ENCODE measurements at places on chromosomes 3 and 15. TPM values are rescaled to one million over a fixed set of nuclear protein-coding genes. Genes with fewer than 3 reads are reported as not detected.

DNA sequence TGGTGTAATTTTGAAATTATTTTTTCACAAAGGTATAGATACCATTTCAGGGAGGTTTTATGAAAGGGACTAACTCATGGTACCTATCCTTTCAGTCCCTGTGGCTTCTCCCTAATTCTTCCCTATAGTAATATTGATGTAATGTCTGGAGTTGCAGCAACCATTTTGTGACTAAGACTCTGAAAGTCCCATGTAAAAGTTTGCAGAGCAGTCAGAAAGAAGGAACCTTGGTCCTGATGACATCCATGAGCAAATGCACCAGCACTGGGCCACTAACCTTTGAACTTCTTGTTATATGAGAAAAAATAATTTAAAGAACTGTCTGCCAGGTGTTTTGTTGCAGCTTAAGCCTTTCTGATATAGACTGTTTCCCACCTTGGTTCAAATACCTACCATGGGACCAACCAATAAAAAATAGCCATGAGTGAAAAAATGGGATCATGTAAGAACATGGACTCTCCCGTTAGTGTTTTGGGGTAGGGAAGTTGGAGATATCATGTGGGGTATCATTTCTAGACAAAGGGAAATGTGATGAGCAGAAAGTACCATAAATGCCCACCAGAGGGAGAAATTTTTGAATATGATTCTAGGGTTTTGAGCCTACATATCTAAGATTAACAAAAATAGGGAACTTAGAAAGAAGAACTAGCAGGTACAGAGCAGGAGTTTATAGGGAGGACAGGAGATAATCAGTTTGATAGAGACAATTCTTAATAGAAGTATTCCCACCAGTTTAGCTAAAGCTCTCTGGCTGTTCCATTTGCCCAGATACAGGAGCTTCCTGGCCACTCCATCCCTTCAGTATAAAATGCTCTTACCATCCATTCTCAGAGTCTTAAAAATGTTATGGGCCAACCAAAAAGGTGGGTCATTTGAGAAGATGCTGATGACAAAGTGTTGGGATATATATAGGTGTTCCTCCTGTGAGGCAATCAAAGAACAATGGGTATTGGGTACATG, 3.4 kb upstream of the CPOX start:
- no peak for DNase-seq

GOLGA6B gene
- not detected for total RNA-seq

- DNase-seq: no peak
These were observed 785.2 kb downstream of the NR2F2 start for GRCh38 chr15:97115761-97116070.

- DNase-seq: no peak
These were observed 357.6 kb upstream of the SOX2 start for GRCh38 chr3:181354140-181354539.

DNA sequence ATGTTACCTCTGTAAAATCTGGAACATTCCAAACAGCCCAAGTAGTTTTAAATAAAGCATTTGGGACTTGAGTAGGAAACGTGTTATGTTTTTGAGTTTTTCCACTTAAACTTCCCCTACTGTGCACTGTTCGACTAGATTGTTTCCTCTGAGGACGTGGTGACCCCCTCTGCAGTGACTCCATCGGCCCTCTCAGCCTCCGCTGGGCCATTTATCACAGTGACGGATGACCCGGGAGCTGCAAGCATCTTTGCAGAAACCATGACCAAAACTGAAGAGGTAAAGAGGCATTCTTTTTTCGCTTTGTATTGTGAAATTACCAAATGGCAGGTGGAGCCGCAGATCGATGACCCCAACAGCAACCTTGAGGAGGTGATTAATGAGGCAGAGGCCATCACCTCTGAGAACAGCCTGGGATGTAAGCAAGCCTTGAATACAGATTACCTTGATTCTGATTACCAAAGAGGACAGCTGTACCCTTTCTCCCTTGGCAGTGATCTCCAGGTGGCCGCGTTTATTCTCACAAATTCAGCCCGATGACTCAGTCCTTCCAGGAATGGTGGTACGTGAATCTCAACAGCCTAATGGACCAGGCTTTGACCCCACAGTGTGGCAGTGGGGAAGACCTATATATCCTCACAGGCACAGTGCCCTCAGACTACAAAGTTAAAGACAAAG, 79.1 kb upstream of the FAN1 start:
- no peak for DNase-seq

DNA sequence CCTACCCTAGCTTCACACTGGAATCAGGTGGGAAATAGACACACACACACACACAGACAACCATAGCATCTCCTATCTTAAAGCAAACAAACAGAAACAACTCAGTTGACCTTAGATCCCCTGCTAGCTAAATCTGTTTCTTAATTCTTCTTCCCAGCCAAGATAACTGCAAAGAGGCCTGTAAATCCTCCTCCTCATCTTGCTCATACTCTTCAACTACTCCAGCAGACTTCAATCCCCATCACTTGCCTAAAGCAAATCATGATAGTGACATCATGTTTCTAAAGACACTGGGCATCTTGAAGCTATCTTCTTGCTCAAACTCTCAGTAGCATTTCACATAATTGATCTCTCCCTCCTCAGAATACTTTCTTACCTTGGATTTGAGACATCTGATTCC, 303.0 kb downstream of the RBMS3 start:
- no peak for DNase-seq

GRCh38 chr15:83200589-83200988, 7.0 kb downstream of the HDGFL3 start:
- no peak for DNase-seq

DNA sequence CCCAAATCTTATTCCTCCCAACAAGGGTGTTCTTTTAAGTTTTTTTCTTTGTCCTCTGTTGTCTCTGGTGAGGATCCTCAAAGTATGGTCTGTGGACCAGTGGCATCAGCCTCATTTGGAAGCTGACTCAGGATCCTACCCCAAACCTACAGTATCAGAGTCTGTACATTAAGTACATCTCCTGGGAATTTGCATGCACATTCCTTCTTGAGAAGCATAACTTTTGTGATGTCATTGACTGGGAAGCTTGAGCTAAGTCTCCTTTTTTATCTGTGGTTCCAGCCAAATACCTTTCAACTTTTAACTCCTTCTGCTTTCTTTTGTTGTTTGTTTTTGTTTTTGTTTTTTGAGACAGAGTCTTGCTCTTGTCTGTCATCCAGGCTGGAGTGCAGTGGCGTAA, 40.5 kb downstream of the ARMC8 start:
- no peak for DNase-seq

GRCh38 chr15:36401586-36401966, 177.8 kb upstream of the CDIN1 start:
- no peak for DNase-seq

GRCh38 chr15:53102483-53102882, 312.3 kb upstream of the ONECUT1 start:
- DNase-seq: no peak

GRCh38 chr3:108877901-108878300, 55.3 kb downstream of the TRAT1 start:
- DNase-seq: no peak

DNA sequence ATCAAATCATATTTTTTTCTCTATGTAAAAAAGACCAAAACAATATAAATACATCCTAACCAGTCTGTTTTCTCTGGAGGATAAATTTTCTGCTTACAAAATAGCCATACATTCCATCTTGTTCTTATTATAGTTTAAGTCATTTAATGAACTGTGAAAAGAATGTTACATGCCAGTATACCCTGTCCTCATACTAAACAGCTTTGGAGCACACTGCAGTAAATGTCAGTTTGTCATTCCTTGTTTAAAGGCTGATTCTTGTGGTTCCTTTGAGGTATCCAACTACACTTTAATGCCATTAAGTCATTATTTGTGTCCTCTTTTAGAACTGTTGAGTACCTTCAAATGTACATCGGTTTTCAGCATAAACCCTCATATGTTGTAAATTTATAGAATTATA, 52.7 kb upstream of the DCBLD2 start:
- no peak for DNase-seq

GATA2 gene
- total RNA-seq: 15.4 TPM

DNA sequence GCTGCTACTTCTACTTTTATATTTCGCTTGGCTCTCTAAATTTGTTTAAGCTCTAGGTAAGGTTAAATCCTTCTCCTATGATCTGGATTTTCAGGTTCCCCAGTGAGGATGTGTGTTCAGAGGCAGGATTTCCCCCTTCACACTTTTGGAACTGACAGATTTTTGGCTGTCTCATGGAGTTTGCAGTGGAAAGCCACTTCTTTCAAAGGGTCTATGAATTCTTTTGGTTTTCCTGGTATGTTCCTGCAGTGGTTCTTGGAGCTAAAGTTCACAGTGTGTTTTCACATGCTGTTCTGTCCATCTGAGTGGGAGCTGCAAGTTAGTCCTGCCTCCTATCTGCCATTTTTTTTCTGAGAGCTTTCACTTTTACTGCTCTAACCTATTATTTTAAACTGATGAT, 21.6 kb upstream of the TIGIT start:
- DNase-seq: no peak

DNA sequence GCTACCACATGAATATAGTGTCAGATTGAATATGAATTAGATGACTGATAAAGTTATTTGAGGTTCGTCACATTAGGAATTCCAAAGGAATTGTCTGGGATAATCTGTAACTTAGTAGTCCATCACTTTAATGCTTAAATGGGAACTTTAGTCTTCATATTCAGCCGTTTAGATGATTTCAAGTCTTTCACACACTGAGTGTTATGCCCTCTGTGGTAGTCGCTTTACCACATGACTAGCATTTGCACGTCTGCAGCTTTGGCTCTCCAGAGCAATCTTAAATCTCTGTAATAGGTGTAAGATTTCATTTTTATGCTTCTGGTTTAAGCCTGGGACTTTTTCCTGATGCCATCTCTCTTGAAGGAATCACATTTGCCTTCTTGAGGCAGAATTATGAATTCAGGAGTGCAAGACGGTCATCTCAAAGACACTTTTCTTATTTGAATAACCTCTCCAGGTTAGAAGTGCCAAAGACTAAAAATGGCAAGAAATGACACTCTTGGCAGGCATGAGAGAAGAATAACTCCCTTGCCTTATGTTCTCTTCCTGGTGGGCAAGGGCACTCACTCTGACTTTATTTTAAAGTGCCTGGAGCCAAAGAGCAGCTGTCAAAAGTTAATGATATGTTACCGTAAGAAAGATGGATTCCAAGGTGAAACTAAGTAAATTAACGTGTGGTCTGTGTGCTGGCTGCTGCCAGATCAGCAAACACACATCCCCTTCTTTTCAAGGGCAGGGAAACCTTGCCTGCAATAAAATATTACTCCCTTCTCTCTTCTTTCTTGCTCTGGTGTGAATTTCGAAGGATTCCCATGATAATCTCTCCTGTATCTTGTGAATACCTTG, 153.3 kb downstream of the B3GALNT1 start:
- no peak for DNase-seq

SEMA6D gene
- 3.8 TPM for total RNA-seq
